COR-L47 (cell line): ENCODE measurements at places on chromosomes 5 and 9.

DNA sequence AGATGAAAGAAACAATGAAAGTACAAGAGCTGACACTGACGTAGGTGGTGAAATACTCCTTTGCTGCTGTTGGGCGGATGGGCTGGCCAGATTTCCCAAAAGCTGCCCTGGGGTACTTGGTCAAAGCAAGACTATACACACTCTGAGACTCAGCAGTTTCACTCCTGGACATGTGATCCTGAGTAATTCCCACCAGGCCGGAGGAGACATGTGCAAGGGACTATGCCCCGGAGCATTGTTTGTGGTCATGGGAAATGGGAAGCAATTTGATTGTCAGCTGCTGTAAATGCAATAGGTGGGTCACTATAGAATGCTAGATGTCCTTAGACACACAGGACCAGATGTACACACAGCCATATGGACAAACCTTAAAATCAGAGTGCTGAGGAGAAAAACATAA is 116.1 kb downstream of the DCP2 start:
- no peak for DNase-seq

DNA sequence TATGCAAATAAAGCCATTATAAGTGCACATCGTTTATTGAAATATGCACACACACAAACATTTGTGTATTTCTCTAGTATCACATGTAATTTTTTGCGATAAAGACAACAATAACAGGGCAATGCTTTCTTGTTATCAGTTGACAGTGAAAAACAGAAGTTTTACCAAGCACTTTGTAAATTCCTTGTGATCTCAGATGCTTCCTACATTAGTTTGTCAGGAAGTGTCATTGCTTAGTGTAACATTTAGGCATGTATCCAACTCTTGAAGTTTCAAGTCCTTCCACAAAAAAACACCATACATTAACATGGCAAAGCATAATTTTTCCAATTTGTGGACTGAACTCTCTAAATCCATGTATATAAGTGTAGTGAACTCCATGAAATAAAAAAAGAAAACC is 46.4 kb downstream of the MOCS2 start:
- DNase-seq = no peak

GRCh38 chr9:130587921-130588320 is 8.5 kb downstream of the FUBP3 start:
- DNase-seq = no peak

DNA sequence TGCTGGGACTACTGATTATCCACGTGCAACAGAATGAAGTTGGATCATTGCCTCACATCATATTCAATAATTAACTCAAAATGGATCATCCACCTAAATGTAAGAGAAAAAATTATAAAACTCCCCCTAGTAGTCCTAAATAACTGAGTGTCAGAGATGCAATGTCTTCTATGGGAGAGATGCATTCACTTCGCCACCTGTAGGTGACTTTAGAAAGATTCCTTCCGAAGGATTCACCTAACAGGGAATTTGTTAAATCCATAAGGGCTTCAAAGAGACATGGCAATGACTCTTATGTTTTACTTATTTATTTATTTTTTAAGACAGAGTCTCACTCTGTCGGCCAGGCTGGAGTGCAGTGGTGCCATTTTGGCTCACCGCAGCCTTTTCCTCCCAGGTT is 526.0 kb downstream of the MTRR start:
- peak; percentile 10 for DNase-seq

GRCh38 chr9:134442486-134443173 is 116.4 kb downstream of the RXRA start:
- DNase-seq = no peak
